ENCODE measurements at places on chromosomes 6 and 20. TPM values are rescaled to one million over a fixed set of nuclear protein-coding genes. Genes with fewer than 3 reads are reported as not detected.

- no peaks in the 10 kb centered on the region for H3K36me3 ChIP-seq
- no peak overlapping the region for H3K27ac ChIP-seq
- H3K27me3 ChIP-seq = no peaks in the 10 kb centered on the region
- DNase-seq = no peak
- H3K4me1 ChIP-seq = no peaks in the 10 kb centered on the region
These were observed 81.2 kb upstream of the VSTM2L start for GRCh38 chr20:37821696-37822095.

DNA sequence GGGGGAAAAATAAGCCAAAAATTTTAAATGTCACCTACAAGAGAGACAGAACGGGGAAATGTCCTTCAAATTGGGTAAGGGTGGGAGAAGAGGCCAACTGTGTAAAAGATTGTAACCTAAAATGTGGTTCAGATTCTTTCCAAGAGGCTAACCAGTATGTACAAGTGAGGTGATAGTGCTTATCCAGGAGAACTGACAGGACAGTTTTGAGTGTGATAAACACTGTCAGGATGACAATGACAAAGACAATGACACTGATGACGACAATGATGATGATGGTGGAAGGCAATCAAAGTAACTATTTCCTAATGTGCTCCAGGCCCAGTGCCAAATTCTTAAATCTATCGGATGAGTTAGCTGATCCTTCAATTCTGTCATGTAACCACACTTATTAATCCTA, 57.3 kb downstream of the TASP1 start:
- no peaks in the 10 kb centered on the region for H3K27me3 ChIP-seq
- H3K27ac ChIP-seq = no peak overlapping the region
- peaks cover 32% of the 10 kb centered on the region for H3K36me3 ChIP-seq
- no peak overlapping the region for H3K4me3 ChIP-seq

GRCh38 chr6:156866220-156867015, 89.2 kb downstream of the ARID1B start:
- no peaks in the 10 kb centered on the region for H3K27me3 ChIP-seq
- no peak overlapping the region for H3K27ac ChIP-seq
- no peaks in the 10 kb centered on the region for H3K36me3 ChIP-seq

DNA sequence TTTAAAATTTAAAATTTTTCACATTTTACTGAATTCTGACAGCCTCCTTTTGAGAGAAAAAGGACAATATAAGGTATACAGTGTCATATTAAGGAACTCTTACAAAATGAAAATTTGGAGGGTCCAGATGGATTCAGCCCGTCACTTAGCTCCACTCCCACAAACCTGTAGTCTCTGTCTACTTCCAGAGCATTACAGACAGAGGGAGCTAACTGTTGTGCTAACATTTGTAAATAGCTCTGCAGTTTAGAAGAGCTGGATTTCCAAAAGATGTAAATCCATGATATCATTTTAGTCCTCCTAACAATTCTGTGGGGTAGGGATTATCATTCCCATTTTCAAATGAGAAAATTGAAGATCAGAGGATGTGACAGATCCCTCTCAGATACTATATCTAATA, 16.1 kb upstream of the SERINC3 start:
- H3K4me3 ChIP-seq = no peak overlapping the region
- no peaks in the 10 kb centered on the region for H3K27me3 ChIP-seq
- H3K36me3 ChIP-seq = no peaks in the 10 kb centered on the region
- no peak for DNase-seq
- H3K27ac ChIP-seq = no peak overlapping the region
- no peaks in the 10 kb centered on the region for H3K4me1 ChIP-seq

GRCh38 chr20:6660441-6660840, 107.0 kb upstream of the BMP2 start:
- H3K27me3 ChIP-seq = no peaks in the 10 kb centered on the region
- no peak overlapping the region for H3K27ac ChIP-seq
- no peaks in the 10 kb centered on the region for H3K4me1 ChIP-seq
- DNase-seq = no peak

DNA sequence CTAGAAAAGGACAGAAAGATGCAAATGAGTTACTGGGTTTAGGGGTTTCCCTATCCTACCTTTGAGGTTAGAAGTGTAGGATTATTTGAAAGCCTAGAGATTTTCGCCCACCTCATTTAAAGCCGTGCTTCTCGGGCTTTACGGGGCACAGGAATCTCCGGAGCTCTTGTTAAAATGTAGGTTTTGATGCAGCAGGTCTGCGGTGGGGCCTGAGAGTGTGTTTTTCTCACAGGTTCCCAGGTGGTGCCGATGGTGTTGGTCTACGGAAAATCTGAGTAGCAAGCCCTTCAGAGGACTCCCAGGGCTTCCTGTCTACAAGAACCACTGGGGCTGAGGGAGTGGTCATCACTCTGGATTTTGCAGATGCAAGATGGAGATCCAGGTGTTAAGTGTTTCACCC, 47.5 kb downstream of the TRAM2 start:
- H3K36me3 ChIP-seq = peaks cover 7% of the 10 kb centered on the region
- no peaks in the 10 kb centered on the region for H3K27me3 ChIP-seq
- no peak overlapping the region for H3K27ac ChIP-seq
- no peak overlapping the region for H3K4me3 ChIP-seq

DNA sequence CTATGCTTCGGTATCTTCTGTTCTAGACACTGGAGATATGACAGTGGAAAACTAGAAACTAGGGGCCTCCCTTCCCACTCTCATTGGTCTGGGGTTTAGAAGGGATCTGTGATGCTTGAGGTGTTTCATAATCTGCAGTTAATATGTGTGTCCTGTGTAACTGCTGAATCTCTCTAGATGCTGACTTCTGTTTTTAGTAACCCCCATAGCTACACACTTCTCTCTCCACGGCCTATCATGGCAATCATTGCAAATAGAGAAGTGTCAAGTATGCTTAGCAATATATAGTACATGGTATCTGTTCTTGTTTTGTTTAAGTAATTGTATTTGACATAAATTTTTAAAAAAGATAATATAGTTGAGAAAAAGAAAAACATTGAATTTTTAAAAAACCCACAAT, 394.6 kb upstream of the MMS22L start:
- no peaks in the 10 kb centered on the region for H3K4me1 ChIP-seq
- no peak overlapping the region for H3K27ac ChIP-seq
- H3K27me3 ChIP-seq = no peaks in the 10 kb centered on the region
- H3K36me3 ChIP-seq = no peaks in the 10 kb centered on the region
- DNase-seq = no peak

- H3K4me3 ChIP-seq = no peak overlapping the region
- H3K27ac ChIP-seq = no peak overlapping the region
- H3K36me3 ChIP-seq = peaks cover 11% of the 10 kb centered on the region
- H3K4me1 ChIP-seq = no peaks in the 10 kb centered on the region
These were observed 129.8 kb downstream of the PREX1 start for GRCh38 chr20:48697845-48698491.

GRCh38 chr6:142648036-142648451, 296.9 kb downstream of the HIVEP2 start:
- H3K27ac ChIP-seq = no peak overlapping the region
- no peak overlapping the region for H3K4me3 ChIP-seq
- no peak for DNase-seq
- H3K27me3 ChIP-seq = no peaks in the 10 kb centered on the region
- no peaks in the 10 kb centered on the region for H3K36me3 ChIP-seq

GRCh38 chr6:141658696-141659095, 474.0 kb upstream of the GJE1 start:
- H3K4me3 ChIP-seq = no peak overlapping the region
- no peaks in the 10 kb centered on the region for H3K36me3 ChIP-seq
- H3K4me1 ChIP-seq = no peaks in the 10 kb centered on the region
- DNase-seq = no peak
- no peak overlapping the region for H3K27ac ChIP-seq

DNA sequence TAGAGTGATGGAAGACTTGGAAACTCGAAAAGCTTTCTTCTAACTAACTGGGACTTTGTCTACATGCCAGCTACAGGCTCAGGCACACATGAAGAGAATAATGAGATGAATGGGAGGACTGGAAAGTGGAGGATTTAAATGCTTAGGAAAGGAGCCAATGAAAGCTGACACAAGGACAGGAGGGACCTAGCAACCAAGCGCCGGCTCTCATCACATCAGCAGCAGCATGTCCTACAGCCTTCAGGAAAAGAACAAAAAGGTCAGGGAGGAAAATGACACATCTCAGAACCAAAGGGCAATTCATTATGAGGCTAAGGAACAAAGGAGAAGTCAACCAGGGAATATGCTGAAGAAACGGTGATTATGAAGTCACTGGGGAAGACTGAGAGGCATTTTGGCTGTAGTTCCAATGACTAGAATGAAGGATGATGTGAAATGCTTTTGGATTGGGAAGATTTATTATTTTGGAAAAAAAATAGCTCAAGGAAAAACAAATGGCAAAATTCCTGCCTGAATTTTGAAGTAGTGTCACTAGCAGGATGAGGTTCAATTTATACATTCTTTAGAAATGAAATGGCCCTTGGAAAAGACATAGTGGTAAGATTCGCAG, 5.7 kb downstream of the BACH2 start:
- H3K27ac ChIP-seq = peak overlapping the region; percentile 95
- H3K4me1 ChIP-seq = peaks cover 75% of the 10 kb centered on the region
- H3K36me3 ChIP-seq = peaks cover 12% of the 10 kb centered on the region
- H3K27me3 ChIP-seq = no peaks in the 10 kb centered on the region

DNA sequence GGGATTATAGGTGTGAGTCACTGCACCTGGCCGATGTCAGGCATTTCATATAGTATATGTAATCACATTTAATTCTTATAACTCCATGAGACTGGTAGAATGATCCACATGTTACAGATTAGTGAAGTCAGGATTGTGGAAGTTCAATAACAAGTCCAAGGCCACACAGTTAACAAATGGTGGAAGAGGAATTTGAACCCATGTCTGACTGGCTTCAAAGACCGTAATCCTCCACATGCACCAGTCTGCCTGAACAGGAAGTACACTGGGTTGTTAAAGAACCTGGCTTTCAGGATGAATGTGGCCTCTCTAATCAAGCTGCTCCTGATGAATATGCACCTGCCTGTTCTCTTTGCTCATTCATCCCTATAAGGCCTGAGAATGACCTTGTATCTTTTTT, 122.0 kb upstream of the HDAC2 start:
- H3K27ac ChIP-seq = no peak overlapping the region
- no peaks in the 10 kb centered on the region for H3K27me3 ChIP-seq
- no peaks in the 10 kb centered on the region for H3K4me1 ChIP-seq
- no peak for DNase-seq
- no peak overlapping the region for H3K4me3 ChIP-seq
- no peaks in the 10 kb centered on the region for H3K36me3 ChIP-seq

DNA sequence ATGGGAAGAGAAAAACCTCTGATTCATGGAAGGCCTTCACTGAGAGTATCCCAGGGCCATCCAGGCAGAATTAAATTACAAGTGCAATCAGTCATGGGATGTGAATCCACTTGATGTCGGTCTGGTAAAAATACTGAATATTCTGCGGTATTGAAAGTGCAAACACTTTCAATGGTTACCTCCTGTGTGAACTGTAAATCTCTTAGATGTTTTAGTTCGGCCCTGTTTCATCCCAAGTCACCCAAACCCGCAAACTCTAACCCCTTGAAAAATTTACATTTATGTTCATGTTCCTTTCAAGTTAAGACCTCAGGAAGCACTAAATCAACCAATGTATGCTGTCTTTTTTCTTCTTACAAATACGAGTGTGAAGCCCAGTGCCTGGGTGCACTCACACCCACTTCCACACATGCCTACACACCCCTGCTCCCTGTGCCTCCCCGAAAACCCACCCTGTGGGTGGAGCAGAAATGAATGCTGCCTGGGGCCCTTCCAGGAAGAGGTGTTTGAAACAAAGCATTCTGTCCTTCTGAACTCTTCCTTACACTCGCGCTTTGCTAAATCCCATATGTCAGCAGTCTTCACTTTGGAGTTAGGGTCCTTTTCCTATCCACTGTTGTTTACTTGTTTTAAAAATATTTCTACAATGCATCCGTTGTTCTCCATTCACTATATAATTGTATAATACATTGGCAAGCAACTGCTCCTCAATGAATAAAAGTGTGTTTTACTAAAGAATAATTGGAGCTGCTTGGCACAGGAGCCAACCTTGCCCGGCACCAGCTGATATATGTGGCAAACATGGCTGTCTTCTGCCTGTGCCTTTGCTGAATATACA, 62.7 kb downstream of the FYN start:
- DNase-seq = peak; percentile 62
- H3K4me1 ChIP-seq = peaks cover 86% of the 10 kb centered on the region
- no peaks in the 10 kb centered on the region for H3K36me3 ChIP-seq
- H3K27me3 ChIP-seq = no peaks in the 10 kb centered on the region
- peak overlapping the region; percentile 66 for H3K27ac ChIP-seq

DNA sequence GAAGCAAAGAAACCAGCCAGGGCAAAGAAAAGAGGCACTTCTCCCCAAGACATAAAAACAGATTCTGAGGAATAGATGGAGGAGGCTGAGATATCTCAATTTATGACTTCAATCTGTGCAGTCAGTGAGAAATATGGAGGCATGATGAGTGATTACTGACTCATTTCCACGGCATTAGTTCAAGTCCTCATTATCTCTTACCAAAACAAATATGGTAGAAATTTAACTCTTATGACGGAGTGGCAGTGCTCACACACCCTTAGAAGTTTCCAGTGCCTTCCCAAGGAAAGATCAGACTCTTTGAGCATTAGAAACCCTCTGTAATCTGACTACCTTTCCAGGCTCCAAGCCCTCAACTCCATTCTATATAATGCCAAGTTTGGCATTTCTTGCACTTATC, 364.1 kb downstream of the ARHGAP18 start:
- H3K4me1 ChIP-seq = no peaks in the 10 kb centered on the region
- no peak for DNase-seq
- H3K36me3 ChIP-seq = no peaks in the 10 kb centered on the region
- no peak overlapping the region for H3K27ac ChIP-seq
- H3K4me3 ChIP-seq = no peak overlapping the region

DNA sequence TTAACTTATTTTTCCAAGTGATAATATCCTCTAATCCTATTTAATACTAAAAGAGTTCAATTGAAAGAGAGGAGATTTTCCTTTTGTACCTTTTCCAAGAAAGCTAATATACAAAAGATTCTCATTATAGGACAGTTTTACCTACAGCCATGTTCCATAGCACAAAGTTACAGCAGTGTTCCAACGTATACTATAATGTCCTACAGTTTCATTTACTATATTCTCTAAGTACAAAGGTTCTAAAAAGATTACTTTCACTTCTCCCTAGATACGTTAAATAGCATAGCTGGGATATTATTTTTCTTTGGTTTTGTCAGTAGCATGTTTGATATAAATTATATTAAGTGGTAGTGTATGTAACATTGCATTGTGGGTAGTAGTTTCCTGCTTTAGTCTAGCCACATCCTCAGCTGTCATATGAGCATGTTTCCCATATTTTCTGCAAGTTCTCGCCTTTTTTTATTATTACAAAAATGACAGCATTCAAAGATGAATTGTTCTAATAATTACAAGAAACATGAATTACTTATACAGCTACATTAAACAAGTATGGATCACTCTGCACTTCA, 4.4 kb upstream of the RUNX2 start:
- H3K4me1 ChIP-seq = peaks cover 6% of the 10 kb centered on the region
- no peak overlapping the region for H3K4me3 ChIP-seq
- H3K27ac ChIP-seq = peak overlapping the region; percentile 31
- DNase-seq = peak; percentile 46

Gene CTAGE9
- total RNA-seq = not detected

Gene DEFB132
- not detected for total RNA-seq

Gene HLA-G
- total RNA-seq = not detected

Gene RAMACL
- total RNA-seq = 0.43 TPM

Gene EDN1
- 1.4 TPM for total RNA-seq
